ENCODE measurements at places on chromosomes 13 and 19.

DNA sequence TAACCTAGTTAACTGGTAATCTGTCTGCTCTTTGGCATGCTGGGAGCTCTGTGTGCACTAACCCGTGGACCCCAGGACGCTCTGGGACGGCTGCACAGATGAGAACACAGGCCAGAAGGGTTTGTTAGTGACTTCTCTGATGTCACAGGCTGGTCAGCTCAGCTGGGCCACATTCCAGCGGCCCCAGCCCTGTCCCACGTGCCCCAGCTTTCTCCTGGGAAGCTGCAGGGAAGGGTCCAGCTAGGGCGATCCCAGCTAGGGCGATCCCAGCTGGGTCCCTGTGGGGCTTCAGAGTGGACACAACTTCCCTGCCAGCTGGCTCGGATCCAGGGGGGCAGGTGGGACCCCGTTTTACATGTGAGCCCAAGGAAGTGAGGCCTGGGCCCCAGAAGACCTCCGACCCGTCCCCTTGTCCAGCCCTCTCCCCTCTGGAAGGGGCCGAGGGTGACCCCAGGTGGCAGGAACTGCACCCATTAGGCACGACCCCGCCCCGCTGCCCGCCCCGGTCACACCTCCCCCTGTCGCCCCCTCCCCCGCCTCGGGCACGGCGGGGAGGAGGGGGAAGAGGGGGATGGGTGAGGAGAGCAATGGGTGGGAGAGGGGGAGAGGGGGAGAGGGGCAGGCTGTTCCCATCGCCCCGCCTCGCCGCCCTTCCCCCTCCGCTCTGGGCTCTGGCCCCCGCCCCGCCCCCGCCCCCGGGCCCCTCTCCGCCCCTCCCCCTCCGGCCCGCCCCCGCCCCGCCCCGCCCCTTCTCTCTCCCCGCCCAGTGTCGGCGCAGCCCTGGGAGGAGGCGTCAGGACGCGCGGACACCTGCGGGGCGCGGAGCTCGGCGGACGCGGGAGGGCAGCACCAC is 75.2 kb upstream of the MCF2L start:
- DNase-seq = no peak

DNA sequence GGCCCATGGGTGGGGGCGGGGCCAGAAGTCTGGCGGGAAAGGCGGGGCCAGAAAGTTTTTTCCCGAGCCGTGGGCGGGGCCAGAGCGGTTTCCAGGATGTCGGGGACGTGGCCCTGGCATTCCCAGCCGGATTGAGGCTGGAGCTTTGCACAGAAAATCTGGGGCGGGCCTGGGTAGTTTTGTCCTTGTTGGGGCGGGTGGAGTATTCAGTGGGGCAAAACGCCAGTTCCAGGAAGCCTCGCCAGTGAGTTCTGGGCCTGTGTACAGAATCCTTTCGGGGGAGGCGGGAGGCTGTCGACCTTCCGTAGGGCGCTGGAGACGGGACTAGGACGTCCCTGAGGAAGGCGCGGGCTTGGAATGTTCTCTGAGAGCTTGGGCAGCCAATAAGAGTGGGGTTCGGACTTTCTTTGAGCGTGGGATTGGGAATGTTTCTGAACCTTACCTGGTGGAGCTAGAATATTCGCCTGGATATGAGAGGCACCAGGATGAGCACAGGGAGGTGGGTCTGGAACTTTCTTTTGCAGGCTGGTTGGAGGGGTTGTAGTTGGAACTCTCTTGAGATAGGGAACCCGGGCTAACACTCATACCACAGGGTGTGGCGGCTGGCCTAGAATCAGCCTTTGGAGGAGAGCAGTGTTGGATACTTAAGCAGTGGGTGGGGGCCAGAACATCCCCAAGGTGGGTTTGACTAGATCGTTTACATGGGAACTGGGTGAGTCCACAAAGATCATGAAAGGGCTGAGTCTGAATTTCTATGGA is 1.3 kb downstream of the CCDC9 start:
- DNase-seq = no peak

DNA sequence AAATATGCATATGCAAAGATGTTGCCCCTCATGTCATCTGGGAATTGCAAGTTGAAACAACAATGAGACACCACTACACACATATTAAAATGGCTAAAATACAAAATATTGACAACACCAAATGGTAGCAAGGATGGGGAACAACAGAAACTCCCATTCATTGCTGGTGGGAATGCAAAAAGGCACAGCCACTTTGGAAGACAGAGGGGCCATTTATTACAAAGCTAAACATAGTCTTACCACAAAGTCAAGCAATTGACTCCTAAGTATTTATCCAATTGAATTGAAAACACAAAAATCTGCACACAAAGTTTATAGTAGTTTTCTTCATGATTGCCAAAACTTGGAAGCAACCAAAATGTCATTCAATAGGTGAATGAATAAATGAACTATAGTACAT is 6.1 kb upstream of the SERPINE3 start:
- no peak for DNase-seq

DNA sequence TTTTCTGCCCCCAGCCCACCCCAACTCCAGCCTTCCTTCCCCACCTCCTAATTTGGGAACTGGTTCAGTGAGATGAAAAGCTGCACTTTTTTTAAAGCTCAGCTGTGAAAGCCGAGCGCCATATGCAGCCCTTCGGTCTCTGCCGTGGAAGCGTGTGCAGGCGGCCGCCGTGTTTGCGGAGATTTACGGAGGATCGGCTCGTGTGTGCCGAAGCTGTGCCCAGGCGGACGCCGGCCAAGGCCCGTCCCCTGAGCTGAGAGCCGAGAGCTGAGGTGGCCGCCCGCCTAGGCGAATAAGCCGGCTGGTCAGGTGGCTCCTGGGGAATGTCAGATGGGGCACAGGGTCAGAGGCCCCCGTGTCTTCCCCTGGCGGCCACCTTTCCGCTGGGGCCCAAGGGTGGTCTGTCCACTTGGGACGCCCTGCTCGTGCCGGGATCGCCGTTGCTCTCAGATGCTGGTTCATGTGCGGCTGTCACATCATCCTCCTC is 78.7 kb downstream of the ZNF536 start:
- DNase-seq = no peak

DNA sequence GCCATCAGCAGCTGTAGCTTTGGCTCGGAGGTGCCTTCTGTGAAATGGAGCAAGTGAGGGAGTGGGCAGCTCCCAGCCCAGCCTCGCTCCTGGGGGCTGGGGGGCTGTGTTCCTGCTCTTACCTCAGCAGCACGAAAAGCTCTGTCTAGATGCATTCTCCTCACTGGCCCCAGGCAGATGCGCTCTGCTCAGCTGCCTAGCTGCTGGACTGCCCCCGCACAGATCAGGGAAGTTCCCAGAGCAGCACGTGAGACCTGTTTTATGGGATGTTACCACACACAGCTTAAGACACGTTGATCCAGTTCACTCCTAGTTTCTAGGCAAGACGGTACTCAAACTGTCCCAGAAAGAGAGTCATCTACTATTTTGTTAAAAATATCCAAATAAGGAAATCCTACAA is 13.6 kb downstream of the LCP1 start:
- peak; percentile 59 for DNase-seq

- no peak for DNase-seq
Measured at GRCh38 chr13:40536443-40537113, 129.9 kb downstream of the FOXO1 start.

GRCh38 chr19:38162632-38163031 is 61.4 kb downstream of the DPF1 start:
- DNase-seq = no peak

DNA sequence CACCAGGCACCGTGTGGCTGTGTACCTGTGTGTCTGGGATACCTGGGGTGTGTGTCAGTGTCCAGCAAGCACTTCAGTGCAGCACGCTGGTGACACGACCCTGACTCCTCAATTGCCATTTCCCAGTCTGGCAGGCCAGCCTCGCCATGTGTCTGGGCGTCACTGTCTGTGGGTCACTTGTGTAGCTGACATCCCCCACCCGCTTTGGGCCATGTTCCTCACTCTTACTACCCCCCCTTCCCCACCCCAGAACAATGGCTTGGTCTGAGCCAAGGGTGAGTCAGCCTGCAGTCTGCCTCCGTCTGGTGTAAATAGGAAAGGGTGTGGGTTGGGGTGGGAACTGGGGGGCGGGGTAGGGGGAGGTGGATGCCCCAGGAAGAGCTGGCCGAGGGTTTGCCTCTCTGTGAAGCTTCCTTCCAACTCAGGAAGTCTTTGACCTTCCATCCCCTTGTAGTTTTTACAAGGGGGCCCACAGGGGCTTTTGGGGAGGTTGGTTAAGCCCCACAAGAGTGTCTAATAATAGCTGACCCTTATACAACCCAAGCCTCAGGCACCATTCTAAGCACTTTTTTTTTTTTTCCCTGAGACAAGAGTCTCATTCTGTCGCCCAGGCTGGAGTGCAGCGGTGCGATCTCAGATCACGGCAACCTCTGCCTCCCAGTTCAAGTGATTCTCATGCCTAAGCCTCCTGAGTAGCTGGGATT is 17.6 kb downstream of the NOVA2 start:
- no peak for DNase-seq

DNA sequence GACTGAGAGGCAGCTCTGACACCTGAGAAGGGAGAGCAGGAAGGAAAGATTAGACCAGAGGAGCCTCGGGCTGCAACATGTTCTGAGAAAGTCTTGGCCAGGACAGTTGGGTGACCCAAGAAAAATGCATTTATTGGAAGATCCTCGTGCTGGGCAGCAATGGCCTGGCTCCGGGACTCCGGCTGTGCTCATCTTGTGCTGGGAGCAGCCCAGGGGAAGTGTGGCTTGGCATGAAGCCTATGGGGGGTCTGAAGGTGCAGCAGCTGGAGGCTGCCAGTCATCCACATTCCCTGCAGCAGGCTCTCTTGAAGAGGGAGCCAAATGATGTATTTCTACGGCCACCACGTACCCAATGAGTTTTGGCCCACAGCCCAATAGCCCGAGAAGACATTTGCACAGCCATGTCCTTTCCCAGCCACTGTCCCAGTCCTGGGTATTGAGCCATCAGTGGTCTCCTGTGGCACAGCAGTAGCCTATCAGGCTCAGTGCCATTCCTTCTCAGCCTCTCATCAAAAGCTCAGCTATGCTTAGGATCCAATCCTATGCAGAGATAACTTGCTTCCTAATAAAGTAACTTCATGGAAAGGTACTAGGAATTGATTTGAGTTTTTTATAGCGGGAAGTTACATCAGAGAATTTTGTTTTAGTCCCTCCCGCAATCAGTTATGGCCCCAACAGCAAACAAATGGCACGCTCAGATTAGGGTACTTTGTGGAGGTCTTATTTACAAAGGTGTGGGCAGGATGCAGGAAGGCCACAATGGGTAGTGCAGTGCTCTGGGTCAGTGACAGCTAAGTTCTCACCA is 76.0 kb upstream of the MEDAG start:
- DNase-seq = no peak

DNA sequence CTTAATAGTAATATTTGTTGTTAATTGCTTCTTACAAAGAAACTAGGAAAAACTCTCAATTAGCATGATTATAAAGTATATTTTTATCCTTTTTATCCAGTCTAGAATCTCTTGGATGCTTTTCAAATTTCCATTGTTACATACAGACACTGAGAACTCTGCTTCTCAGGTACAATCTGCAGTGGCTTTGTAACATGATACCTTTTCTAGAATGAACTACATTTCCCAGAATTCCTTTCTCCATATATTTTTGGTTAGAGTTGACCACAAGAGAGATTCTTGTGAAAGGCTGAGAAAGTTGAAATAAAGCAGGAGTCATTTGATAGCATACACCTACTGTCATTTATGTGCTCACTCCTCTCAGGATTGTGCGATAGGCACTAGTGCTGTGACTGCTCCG is 148.6 kb downstream of the SLITRK6 start:
- DNase-seq = no peak

DNA sequence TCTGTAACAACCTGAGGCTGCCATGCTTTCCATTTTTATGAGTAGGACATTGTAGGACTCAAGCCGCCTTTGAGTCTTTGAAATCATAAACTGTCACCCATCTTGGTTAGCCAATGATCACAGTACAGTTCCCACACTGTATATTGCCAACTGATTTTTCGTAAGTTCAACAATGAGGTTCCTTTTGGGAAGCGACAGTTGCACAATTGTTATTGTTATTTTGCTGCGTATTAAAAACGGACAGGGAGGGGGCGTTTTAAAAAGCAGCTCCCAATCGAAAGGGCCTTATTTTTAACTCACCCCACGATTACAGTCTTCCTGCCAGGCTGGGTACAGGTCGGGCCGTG is 601 bp downstream of the SLC46A3 start:
- no peak for DNase-seq

DNA sequence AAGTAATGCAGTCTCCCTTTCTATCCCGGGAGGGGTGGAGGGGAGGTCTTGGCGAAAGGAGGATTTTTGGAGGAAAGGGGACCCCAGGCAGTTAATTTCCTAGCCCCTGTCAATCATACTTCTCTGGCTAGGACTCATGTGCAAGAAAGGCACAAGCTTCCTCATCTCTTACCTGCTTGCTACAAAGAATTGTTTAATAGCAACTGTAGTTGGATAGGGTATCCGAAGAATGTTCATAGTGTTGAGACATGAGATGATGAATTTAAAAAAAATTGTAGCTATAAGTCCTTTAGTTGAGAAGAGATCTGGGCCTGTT is 525 bp downstream of the BORA start:
- no peak for DNase-seq

DNA sequence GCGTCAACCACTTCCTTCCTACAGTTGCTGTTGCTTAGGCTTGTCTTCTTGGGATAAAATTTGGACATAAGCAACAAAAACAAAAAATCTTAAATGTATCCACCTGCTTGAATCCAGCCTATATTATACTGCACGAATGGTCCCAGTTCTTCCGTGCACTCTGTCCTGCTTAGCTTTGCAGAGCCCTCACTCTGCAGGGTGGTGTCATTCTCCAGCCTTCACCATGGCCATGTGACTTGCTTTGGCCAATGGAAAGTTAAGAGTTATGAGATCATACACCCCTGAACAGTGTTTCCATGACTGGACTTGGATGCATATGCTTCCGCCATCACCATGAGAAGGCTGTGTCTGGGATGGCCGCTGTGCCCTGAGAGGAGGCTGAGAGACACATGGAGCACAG is 27.4 kb upstream of the SACS start:
- no peak for DNase-seq

GRCh38 chr19:55248704-55249103 is 10.1 kb downstream of the PPP6R1 start:
- DNase-seq = no peak

GRCh38 chr13:114081761-114082681 is 50.4 kb downstream of the RASA3 start:
- DNase-seq = no peak

DNA sequence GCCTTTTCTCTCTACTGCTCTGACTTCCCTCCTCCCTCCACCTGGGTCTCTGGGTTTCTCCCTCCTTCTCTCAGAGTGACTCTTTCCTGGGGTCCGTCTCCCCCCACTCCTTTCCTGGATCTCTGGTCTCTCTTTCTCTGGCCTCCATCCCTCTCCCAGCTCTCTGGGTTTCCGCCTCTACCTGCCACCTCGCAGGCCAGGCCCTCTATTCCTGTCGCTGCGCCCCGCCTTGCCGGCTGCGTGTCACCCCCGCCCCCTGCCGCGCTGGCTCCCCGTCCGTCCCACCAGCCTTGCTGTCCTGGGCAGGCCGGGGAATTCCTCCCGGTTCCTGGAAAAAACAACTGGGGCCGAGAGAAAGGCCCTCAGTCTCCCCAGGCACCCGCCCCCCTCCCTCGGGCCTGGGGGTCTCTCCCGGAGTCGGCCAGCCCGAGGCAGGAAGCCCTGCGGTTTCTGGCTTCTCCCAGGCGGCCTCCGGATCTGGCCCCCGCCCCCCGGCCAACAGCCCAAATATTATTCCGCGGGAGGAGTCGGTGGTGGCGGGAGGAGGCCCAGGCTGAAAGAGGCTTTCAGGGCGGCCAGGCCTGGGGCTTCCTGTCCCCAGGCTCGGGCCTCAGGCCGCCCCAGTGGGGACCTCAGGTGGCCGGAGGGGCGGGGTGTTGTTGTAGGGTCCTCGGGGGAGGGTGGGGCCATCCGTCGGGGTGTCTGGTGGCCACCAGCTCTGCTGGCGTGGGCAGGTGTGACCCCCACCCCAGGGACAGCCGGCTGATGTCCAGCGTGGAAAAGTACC is 9.3 kb downstream of the IRF2BP1 start:
- no peak for DNase-seq

Measured in T-helper 2 cell treated with Interferon-gamma antibody and Interleukin-4, amounts not matched to agents 5 μg/mL and 100 μg/mL, for 36 hours (primary cell).